Activated T-cell treated with anti-CD3 and anti-CD28 coated beads for 48 hours (primary cell): ENCODE measurements at places on chromosomes 16 and 17.

GRCh38 chr16:20315764-20316163, 11.5 kb downstream of the GP2 start:
- DNase-seq, result no peak

DNA sequence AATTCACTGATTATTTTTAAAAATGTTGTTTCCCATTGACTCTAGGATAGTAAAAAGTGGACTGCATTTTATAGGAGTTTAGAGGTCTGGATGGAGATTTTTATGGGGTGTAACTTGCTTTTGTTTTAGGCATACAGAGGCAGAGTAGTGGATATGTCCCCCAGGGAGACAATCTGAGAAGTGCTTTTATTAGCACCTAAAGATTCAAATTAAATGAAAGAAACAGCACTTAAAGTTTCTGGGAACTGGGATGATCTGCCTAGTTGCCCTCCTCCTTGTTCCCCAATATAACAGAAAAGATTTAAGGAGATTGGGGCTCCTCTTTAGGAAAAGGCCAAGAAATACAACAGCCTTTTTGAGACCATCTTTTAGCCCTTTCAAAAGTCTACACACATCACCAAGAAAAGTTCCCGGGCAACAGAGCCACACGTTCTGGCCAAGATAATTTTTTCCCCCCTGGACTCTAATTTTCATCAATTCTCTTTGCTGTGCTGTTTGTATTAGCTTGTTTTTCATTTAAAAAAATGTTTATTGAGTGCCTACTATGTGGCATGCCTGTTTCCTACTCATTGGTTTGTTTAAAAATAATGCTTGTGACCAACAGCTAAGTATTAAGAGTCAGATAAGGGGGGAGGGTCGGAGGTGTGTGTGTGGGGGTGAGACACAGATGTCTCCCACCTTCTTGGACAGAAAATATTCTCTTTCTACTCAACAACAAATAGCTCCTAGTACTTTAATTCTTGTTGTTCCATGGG, 2.5 kb upstream of the IGF2BP1 start:
- no peak for DNase-seq

DNA sequence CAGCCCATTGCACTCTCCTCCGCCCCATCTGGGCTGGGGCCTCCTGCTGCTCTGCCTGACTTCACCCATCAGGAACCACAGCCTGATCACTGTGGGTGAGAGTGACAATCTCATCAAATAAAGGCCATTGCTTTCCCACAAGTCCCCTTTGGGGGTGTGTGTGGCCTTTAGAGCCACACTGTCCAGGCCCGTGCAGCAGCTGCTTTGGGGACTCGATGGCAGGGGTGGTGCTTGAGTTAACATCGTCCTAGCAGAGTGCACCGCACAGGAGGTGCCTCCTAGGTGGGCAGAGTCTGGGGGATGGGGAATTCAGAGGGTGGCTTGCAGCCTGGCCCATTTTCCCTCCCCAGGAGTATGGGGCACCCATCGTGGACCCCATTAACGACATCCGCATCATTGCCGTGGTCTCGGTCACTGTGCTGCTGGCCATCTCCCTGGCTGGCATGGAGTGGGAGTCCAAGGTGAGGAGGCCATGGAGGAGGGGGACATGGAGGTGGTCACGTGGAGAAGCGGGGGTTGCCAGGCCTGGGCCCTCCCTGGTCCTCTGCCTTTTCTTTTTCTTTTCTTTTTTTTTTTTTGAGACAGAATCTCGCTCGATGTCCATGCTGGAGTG, 5.4 kb downstream of the SLC12A3 start:
- DNase-seq, result no peak

DNA sequence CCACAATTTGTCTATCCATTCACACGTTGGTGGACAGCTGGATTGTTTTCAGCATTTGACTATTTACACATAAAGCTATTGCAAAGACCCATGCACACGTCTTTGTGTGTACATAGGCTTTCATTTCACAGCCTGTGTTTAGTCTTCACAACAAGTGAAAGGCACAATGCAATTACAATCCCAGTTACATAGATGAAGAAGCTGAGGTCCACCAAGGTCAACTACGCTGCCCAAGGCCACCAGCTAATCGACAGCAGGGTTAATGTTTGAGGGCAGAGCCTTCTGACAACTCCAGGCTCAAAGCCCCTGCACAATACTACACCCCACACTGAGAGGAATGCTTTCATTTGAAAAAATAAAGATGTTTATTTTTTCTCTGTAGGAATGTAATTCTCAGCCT, 93.6 kb upstream of the CDH13 start:
- DNase-seq, result no peak

- DNase-seq, result no peak
These were observed 63.6 kb downstream of the CACNG5 start for GRCh38 chr17:66898536-66898935.

- DNase-seq, result no peak
These were observed 50.7 kb upstream of the ICAM2 start for GRCh38 chr17:64071111-64071510.
